ENCODE measurements at places on chromosomes 5 and 9. TPM values are rescaled to one million over a fixed set of nuclear protein-coding genes. Genes with fewer than 3 reads are reported as not detected.

GRCh38 chr5:39758426-39758825 lies 333.6 kb upstream of the DAB2 start:
- H3K4me3 ChIP-seq = no peak overlapping the region
- H3K4me1 ChIP-seq = peaks cover 5% of the 10 kb centered on the region
- H3K27ac ChIP-seq = no peak overlapping the region

Gene TUBB4B
- 363 TPM for total RNA-seq

DNA sequence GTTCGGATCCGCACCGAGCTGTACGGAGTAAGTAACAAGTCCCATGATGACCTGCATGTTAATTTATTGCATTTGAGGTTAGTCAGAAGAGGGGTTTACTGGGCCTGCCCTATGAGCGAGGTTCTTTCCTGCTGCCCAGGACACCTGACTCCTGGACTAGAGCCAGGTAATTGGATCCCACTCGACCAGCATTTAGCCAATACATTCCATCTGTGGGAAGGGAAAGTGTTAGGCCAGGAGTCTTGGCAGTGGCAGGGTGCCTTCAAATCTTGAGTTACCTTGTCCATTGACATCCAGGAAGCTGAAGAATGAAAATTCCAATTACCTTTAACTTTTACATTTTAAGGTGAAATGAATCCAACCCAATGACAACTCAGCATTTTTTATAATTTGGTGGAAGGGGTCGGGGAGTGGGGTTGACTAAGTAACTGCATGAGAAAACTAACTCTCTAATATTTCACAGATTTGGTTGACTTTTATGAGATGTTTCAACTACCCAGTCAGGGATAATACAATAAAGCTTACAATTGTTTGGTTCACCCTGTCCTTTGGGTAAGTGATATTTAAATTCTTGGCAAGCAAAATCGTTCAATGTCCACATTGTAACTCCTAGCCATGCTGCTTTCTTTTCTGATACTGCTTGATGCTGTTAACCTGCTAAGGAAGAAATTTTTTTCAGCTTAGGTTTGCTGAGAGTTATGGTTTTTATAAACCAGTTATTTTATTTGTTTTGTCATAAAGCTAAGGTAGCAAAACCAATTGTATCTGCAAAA lies 111.6 kb upstream of the IQGAP2 start:
- peak; percentile 64 for DNase-seq
- H3K27me3 ChIP-seq = no peaks in the 10 kb centered on the region
- H3K27ac ChIP-seq = peak overlapping the region; percentile 7
- peaks cover 34% of the 10 kb centered on the region for H3K4me1 ChIP-seq
- H3K36me3 ChIP-seq = no peaks in the 10 kb centered on the region

GRCh38 chr9:129183495-129184218 lies 5.6 kb upstream of the IER5L start:
- no peaks in the 10 kb centered on the region for H3K36me3 ChIP-seq
- H3K4me3 ChIP-seq = no peak overlapping the region
- peaks cover 2% of the 10 kb centered on the region for H3K4me1 ChIP-seq

- no peaks in the 10 kb centered on the region for H3K36me3 ChIP-seq
- DNase-seq = no peak
- no peak overlapping the region for H3K4me3 ChIP-seq
- no peaks in the 10 kb centered on the region for H3K27me3 ChIP-seq
- no peak overlapping the region for H3K27ac ChIP-seq
These were observed 709.2 kb upstream of the WWC1 start for GRCh38 chr5:167582283-167582682.

GRCh38 chr5:11903614-11904264 lies 507 bp downstream of the CTNND2 start:
- DNase-seq = peak; percentile 43
- H3K4me3 ChIP-seq = no peak overlapping the region
- H3K27ac ChIP-seq = no peak overlapping the region
- no peaks in the 10 kb centered on the region for H3K4me1 ChIP-seq
- H3K36me3 ChIP-seq = no peaks in the 10 kb centered on the region

DNA sequence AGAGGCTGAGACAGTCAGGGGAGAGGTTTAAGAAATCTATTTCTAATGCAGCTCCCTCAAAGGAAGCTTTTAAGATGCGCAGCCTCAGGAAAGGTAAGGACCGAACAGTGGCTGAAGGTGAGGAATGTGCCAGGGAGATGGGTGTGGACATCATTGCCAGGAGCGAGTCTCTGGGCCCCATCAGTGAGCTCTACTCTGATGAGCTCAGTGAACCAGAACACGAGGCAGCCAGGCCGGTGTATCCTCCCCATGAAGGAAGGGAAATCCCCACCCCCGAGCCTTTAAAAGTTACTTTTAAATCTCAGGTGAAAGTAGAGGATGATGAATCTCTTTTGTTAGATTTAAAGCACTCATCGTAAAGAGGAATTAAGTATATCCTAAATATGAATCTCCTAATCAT lies 8.2 kb downstream of the CAVIN4 start:
- H3K36me3 ChIP-seq = no peaks in the 10 kb centered on the region
- H3K4me1 ChIP-seq = no peaks in the 10 kb centered on the region
- peak; percentile 22 for DNase-seq
- H3K27ac ChIP-seq = no peak overlapping the region

DNA sequence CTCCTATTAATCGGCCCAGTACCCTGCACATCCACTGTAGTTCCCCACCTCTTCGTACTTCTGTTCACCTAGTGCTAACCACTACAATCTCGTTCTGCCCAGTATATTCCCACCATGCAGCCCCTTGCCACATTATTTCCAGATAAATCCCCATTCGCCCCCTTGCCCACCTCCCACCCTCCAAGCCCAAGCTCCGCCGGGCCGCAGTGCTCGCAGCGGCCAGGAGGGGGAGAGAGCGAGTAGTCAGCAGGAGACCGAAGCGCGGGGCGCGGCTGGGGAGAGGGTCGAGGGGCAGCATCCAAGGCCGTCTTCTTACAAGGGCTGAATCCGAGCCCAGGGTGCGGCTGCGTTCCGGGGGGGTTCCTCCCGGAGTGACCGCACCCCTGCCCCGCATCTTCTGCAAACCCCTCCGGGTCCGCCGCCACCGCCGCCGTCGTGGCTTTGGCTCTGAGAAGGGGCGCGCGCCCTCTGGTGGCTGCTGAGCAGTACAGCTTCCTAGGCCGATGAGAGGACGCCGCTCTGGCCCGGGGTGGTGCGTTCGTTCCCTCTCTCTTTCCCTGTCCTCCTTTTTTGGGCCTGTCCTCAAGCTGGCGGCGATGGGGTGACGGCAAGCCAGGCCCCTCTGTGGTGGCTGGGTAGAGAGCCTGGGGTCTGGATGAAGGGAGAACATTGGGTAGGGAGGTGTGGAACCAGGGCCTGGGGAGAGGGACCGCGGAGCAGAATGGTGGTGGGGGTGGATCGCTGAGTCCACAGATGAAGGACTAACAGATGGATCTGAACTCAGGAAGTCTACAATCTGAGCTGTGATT lies 30.0 kb upstream of the PSD2 start:
- DNase-seq = peak; percentile 77
- no peak overlapping the region for H3K4me3 ChIP-seq
- no peak overlapping the region for H3K27ac ChIP-seq
- no peaks in the 10 kb centered on the region for H3K4me1 ChIP-seq

DNA sequence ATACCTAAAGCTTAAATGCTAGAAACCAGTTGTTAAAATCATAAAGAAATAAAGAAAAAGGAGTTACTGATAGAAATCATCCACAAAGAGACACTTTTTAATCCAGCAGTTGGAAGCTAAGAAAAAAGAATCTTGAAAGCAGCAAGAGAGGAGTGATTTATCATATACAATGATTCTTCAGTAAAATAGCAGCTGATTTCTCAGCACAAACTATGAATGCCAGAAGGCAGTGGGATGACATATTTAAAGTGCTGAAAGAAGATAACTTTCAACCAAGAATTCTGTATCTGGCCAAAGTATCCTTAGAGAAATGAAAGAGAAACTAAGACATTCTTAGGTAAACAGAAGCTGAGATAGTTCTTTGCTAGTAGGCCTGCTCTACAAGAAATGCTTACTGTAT lies 366.0 kb downstream of the HTR1A start:
- no peak for DNase-seq
- H3K27me3 ChIP-seq = no peaks in the 10 kb centered on the region
- no peak overlapping the region for H3K4me3 ChIP-seq
- no peak overlapping the region for H3K27ac ChIP-seq

GRCh38 chr5:96408210-96408777 lies 24.8 kb downstream of the PCSK1 start:
- H3K27ac ChIP-seq = no peak overlapping the region
- no peak overlapping the region for H3K4me3 ChIP-seq
- H3K36me3 ChIP-seq = no peaks in the 10 kb centered on the region
- H3K27me3 ChIP-seq = no peaks in the 10 kb centered on the region

DNA sequence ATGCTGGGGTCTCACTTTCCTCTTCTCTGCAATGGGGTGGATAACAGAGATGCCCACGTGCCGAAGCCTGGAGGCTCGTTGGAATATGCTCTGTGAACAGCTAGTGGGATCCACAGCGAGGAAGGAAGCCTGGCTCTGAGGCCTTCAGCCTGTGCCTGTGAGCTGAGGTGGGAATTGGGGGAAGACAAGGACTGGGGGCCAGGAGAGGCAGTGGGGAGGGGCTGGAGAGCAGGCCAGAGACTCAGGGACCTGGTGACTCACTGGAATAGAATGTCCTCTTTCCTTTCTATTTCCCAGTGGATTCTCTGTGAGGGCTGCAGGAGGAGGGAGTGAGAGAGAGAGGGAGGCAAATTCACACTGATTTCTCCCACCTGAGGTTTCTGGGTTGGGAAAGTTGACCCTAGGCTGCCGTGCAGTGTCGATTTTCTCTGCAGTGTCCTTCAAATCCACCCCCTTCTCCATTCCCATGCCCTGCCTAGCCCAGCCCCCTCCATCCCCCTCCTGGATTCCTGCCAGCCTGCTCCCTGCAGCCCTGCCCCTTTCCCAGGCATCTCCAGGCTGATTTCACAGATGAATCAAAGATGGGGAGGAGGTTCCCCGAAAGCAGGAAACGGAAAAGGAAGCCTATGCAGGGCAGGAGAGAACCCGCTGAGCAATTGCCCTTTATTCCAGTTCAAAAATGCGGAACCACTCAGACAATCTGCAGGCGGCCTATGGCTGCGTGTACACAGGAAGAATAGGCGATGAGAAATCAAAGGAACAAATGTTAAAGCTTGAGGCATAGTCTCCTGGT lies 1.4 kb upstream of the SPAAR start:
- H3K4me3 ChIP-seq = no peak overlapping the region
- DNase-seq = peak; percentile 73
- no peaks in the 10 kb centered on the region for H3K36me3 ChIP-seq
- H3K27me3 ChIP-seq = no peaks in the 10 kb centered on the region
- H3K27ac ChIP-seq = peak overlapping the region; percentile 97

DNA sequence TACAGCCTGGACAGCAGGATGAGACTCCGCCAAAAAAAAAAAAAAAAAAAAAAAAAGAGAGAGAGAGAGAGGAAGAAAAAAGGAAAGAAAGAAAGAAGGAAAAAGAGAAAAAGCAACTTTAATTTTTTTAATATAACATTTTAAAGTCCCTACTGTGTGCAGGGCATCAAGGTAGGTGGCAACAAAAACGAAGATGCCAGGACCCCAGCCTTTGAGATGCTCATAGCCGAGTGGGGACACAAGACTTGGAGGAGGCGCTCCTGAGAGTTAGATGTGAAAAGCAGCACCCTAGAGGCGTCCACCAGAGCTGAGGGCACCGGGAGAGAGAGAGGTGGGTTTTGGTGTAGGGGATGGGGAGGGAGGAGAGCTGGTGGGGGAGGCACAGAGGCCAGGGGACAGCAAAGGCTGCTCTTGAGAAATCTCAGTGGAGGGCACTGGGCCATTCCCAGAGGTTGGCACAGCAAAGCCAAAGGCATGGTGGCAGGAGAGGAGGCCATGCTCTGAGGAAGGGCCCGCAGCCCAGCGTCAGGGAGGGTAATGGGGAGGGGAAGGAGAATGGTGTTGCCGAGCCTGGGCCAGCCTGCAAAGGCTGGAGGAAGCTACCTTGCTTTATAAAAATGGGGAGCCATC lies 135.6 kb downstream of the C9orf50 start:
- H3K36me3 ChIP-seq = no peaks in the 10 kb centered on the region
- no peak overlapping the region for H3K4me3 ChIP-seq
- H3K27me3 ChIP-seq = no peaks in the 10 kb centered on the region
- peak; percentile 29 for DNase-seq

- DNase-seq = no peak
- H3K4me1 ChIP-seq = no peaks in the 10 kb centered on the region
- no peak overlapping the region for H3K4me3 ChIP-seq
- H3K36me3 ChIP-seq = no peaks in the 10 kb centered on the region
- no peaks in the 10 kb centered on the region for H3K27me3 ChIP-seq
These were observed 585.8 kb downstream of the TLE4 start for GRCh38 chr9:80157561-80157983.

DNA sequence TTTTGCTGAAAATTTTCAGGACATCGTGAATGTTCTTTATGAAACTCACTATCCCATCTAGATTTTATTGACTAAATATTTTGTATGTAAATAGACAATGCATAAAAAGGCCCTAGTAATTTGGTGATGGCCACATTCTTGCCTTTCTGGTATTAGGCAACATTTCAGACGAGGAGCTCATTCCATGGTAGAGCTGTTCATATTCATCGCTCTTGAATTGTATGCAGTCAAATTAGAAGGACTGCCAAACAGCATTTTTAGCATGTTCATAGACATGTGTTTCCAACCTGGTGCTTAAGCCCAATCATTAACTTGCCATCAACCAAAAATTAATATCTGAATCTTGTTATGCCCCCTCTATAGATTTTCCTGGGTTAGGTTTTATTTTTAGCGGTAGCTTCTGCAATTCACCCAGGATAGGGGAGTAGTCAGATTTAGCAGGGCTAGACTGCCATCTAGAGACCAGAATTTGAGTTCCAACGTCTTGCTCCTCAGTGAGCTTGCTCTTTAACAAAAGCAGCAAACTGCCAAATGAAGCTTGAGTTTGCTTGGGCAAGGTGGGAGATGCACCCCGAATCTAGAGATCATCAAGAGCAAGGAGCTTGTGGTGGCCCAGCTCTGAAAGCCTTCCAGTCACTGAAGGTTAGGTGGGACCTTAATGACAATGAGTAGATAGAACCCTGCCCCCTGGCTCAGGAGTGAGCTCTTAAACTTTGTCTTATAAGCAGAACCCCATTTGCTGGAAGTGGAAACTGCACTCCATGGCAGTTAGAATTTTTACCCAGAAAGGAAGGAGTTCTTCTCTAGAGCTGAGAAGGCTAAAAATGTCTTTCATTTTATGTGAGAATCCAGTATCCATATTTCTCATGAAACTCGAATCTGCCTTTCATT lies 456.2 kb downstream of the RASEF start:
- H3K27me3 ChIP-seq = no peaks in the 10 kb centered on the region
- no peaks in the 10 kb centered on the region for H3K4me1 ChIP-seq
- DNase-seq = peak; percentile 23
- no peak overlapping the region for H3K4me3 ChIP-seq
- no peaks in the 10 kb centered on the region for H3K36me3 ChIP-seq
- H3K27ac ChIP-seq = no peak overlapping the region

GRCh38 chr5:96096724-96097123 lies 135.1 kb upstream of the ELL2 start:
- H3K27me3 ChIP-seq = no peaks in the 10 kb centered on the region
- H3K4me1 ChIP-seq = peaks cover 6% of the 10 kb centered on the region
- H3K27ac ChIP-seq = no peak overlapping the region

Gene TRPM6
- 0.44 TPM for total RNA-seq

Gene CD274
- total RNA-seq = 3.0 TPM

GRCh38 chr9:129774791-129775447 lies 22.1 kb upstream of the PTGES start:
- no peaks in the 10 kb centered on the region for H3K4me1 ChIP-seq
- H3K27me3 ChIP-seq = peaks cover 3% of the 10 kb centered on the region
- no peak for DNase-seq
- no peak overlapping the region for H3K4me3 ChIP-seq

GRCh38 chr5:123151227-123151909 lies 62.3 kb downstream of the PRDM6 start:
- no peak for DNase-seq
- H3K4me3 ChIP-seq = no peak overlapping the region
- no peaks in the 10 kb centered on the region for H3K4me1 ChIP-seq
- H3K27me3 ChIP-seq = no peaks in the 10 kb centered on the region

Gene PCSK1
- total RNA-seq = 16.8 TPM
